ENCODE measurements at places on chromosomes 12 and 14.

DNA sequence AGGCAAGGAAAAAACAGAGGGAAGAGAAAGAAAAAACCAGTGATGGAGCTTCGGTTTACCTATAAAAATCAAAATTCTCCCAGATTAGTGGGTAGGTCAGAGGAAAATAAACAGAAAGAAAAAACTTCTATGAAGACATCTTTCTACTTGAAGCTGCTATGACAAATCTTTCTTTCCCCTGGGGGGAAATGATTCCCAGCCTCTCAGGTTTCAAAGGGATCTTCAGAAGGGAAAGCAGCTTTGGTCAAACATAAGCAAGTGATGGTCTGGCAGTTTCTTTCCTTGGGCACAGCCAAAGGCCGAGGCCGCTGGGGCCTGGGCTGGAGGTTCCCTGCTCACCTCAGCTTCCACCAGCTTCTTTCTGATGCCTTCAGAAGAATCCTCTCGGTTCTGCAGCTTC is 104.5 kb downstream of the PRKAB1 start:
- no peaks in the 10 kb centered on the region for H3K4me1 ChIP-seq
- no peak overlapping the region for H3K4me3 ChIP-seq
- H3K27ac ChIP-seq, result no peak overlapping the region

- H3K27me3 ChIP-seq, result no peaks in the 10 kb centered on the region
- H3K27ac ChIP-seq, result no peak overlapping the region
- H3K4me3 ChIP-seq, result no peak overlapping the region
- H3K4me1 ChIP-seq, result no peaks in the 10 kb centered on the region
- DNase-seq, result no peak
Observed at GRCh38 chr14:54804538-54805041, 98.0 kb downstream of the GCH1 start.

- no peaks in the 10 kb centered on the region for H3K36me3 ChIP-seq
- no peaks in the 10 kb centered on the region for H3K27me3 ChIP-seq
- DNase-seq, result no peak
- H3K4me3 ChIP-seq, result no peak overlapping the region
Observed at GRCh38 chr12:130394906-130395305, 57.2 kb downstream of the PIWIL1 start.

GRCh38 chr14:76391981-76392690 is 16.2 kb downstream of the ESRRB start:
- H3K4me3 ChIP-seq, result no peak overlapping the region
- H3K4me1 ChIP-seq, result no peaks in the 10 kb centered on the region
- H3K27ac ChIP-seq, result no peak overlapping the region
- no peaks in the 10 kb centered on the region for H3K36me3 ChIP-seq
- no peak for DNase-seq

DNA sequence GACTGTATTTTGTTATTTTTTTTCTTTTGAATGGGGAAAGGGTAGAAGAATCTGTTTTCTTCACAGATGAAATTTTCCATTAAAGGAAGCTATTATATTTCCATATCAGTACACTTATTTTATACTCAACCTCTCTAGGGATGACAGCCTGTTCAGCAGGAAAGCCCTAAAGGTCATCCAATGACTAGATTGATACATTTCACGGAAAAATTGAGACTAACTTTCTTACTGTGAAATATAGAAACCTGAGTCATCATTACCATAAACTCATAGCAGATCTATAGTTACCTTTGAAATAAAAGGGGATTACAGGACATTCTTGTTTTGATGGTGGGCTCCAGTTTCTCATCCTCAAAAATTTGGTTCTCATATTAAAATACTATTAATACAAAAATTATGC is 36.1 kb upstream of the PTCSC3 start:
- H3K36me3 ChIP-seq, result no peaks in the 10 kb centered on the region
- H3K4me1 ChIP-seq, result no peaks in the 10 kb centered on the region
- H3K27me3 ChIP-seq, result no peaks in the 10 kb centered on the region
- no peak for DNase-seq
- H3K4me3 ChIP-seq, result no peak overlapping the region

- peak overlapping the region; percentile 57 for H3K4me3 ChIP-seq
- no peaks in the 10 kb centered on the region for H3K27me3 ChIP-seq
- DNase-seq, result no peak
- H3K27ac ChIP-seq, result no peak overlapping the region
- H3K36me3 ChIP-seq, result no peaks in the 10 kb centered on the region
Observed at GRCh38 chr14:73026243-73026844, 562 bp downstream of the ZFYVE1 start.

DNA sequence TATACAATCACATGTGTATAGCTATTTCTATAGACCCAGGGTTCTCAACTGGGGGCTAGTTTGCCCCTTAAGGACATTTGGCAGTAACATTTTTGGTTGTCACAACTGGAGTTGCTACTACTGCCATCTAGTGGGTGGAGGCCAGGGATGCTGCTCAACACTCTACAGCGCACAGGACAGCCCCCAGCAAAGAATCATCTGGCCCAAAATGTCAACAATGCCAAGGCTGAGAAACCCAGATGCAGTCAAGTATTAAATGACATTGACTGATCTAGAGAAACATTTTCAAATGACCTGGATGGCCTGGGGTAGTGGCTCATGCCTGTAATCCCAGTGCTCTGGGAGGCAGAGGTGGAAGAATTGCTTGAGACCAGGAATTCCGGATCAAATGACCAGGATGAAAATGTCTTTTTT is 5.8 kb downstream of the WSB2 start:
- peaks cover 45% of the 10 kb centered on the region for H3K4me1 ChIP-seq
- H3K27me3 ChIP-seq, result no peaks in the 10 kb centered on the region
- no peak overlapping the region for H3K4me3 ChIP-seq
- DNase-seq, result no peak
- no peak overlapping the region for H3K27ac ChIP-seq

DNA sequence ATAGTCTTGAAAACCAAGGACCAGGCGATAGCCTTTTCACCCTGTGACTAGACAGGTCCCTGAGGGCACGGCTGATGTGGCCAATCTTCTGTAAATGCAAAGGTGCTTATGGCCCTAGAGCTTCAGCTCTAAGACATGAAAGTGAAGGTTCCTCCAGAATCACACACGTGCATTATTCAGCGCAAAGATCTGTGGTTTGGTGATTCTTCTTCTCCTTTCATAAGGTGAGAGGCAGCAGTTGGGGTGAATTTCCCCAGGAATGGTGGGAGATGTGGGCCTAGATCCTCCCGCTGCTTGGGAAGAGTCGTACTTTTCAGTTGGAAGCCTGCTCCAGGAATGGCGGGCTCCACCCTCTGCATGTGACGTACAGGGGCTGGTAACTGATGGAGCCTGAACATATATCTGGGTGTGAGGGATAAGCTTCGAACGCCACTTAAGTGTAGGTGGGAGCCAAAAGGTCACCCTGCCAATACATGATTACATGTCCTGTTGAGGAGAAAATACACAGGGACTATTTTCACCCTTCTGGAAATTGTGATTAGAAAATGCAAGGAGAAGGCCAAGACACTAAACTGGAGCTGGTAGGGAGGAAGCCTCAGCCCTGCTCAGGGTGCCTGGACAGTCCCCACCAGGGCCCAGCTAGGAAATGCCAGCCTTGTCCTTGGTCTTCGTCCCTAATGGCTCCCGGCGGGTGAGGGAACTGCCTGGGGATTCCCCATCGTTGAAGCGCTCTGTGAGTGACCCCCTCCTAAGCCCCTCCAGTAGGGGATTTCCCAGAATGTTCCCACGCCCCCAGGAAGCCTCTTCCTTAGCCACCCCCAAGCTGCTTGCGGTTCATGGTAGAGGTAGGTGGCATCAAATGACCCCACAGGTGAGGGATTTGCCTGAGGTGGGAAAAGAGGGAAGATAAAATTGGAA is 17.6 kb downstream of the BATF start:
- H3K4me3 ChIP-seq, result no peak overlapping the region
- no peaks in the 10 kb centered on the region for H3K36me3 ChIP-seq
- H3K4me1 ChIP-seq, result no peaks in the 10 kb centered on the region
- H3K27ac ChIP-seq, result no peak overlapping the region

DNA sequence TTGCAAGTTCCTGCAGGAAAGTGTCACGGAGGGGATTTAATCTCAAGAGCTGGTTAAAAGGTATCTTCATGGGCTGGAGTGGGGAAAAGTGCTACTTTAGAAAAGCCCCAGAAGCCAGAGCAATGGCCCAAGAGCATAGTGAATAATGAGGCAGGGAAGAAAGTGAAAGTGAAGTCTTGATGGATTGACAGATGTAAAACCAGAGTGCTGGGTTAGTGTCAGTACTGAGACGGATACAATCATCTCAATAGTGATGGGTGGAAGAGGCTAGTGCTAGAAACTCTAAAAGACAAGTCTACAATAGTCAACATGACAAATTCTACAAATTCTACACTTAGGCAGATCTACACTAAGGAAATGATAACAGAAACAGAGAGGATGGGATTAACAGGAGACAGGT is 68.1 kb downstream of the CIT start:
- no peak for DNase-seq
- no peak overlapping the region for H3K27ac ChIP-seq
- peaks cover 3% of the 10 kb centered on the region for H3K4me1 ChIP-seq
- H3K4me3 ChIP-seq, result no peak overlapping the region

DNA sequence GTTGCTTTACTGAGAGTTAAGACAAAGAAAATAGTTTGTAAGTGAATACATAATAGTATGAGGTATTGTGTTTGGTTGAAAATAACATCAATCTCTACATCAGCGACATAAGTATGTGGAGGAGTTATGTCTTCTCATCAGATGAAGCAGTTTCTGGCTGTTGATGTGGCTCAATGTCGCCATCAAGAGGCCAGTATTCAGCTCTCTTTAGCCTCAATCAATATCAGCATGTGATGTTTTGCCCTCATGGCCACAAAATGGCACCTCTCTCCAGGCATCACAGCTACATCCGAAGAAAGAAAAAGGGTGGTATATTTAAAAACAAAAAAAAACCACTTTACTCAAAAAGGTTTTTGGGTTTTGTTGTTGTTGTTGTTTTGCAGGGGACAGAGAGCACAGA is 302.3 kb upstream of the TMEM132C start:
- H3K36me3 ChIP-seq, result no peaks in the 10 kb centered on the region
- no peak for DNase-seq
- H3K27ac ChIP-seq, result no peak overlapping the region
- H3K4me1 ChIP-seq, result no peaks in the 10 kb centered on the region

GRCh38 chr14:55366271-55366670 is 45.4 kb downstream of the ATG14 start:
- no peak for DNase-seq
- no peaks in the 10 kb centered on the region for H3K27me3 ChIP-seq
- peaks cover 4% of the 10 kb centered on the region for H3K36me3 ChIP-seq
- H3K4me3 ChIP-seq, result no peak overlapping the region
- H3K27ac ChIP-seq, result no peak overlapping the region

DNA sequence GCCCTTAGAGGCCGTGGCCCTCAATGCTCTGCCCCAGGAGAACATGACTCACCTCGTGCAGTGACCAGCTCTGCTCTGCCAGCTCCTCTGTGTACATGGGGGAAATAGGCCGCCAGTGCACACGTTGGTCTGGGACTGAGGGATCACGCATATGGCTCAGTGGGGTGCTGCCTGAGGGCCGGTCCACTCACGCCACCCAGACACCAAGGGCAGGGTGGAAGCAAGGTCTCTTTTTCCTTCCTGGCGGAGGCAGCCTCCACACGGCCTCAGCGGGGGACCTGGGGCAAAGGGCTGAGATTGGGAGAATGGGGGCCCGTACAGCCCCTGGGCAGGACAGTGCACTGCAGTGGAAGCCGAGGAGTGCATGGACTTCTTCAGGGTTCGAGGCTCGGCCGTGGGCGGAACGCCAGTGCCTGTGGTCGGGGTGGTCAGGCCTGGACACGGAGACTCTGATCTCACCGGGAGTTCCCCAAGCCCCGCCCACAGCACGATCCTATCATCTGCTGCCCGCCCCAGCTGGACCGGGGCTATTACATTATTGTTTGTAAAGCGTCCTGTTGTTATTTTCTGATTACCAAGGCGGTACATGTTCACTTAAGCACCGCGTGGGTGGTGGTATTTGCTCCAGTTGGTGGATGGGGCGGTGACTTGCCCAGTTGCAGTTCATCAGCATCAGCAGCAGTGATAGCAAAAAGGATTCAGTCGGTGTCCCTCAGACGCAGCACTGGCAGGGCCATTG is 38.8 kb upstream of the TDRD9 start:
- no peak overlapping the region for H3K4me3 ChIP-seq
- DNase-seq, result no peak
- no peaks in the 10 kb centered on the region for H3K27me3 ChIP-seq
- peaks cover 24% of the 10 kb centered on the region for H3K4me1 ChIP-seq

- H3K4me1 ChIP-seq, result no peaks in the 10 kb centered on the region
- H3K27me3 ChIP-seq, result no peaks in the 10 kb centered on the region
- no peak for DNase-seq
- H3K4me3 ChIP-seq, result no peak overlapping the region
- H3K27ac ChIP-seq, result no peak overlapping the region
- H3K36me3 ChIP-seq, result no peaks in the 10 kb centered on the region
Observed at GRCh38 chr12:110635055-110635454, 21.1 kb downstream of the TCTN1 start.

GRCh38 chr14:24368562-24369252 is 723 bp downstream of the NFATC4 start:
- peak; percentile 74 for DNase-seq
- H3K4me3 ChIP-seq, result peak overlapping the region; percentile 23
- H3K36me3 ChIP-seq, result no peaks in the 10 kb centered on the region
- no peaks in the 10 kb centered on the region for H3K4me1 ChIP-seq
- H3K27ac ChIP-seq, result peak overlapping the region; percentile 60
- no peaks in the 10 kb centered on the region for H3K27me3 ChIP-seq

- H3K27me3 ChIP-seq, result no peaks in the 10 kb centered on the region
- no peak overlapping the region for H3K4me3 ChIP-seq
- H3K4me1 ChIP-seq, result no peaks in the 10 kb centered on the region
- no peak overlapping the region for H3K27ac ChIP-seq
Observed at GRCh38 chr12:77362509-77363210, 297.3 kb upstream of the E2F7 start.

GRCh38 chr12:66739266-66739665 is 60.4 kb upstream of the GRIP1 start:
- H3K4me1 ChIP-seq, result no peaks in the 10 kb centered on the region
- H3K27me3 ChIP-seq, result no peaks in the 10 kb centered on the region
- no peaks in the 10 kb centered on the region for H3K36me3 ChIP-seq
- DNase-seq, result no peak
- no peak overlapping the region for H3K27ac ChIP-seq

DNA sequence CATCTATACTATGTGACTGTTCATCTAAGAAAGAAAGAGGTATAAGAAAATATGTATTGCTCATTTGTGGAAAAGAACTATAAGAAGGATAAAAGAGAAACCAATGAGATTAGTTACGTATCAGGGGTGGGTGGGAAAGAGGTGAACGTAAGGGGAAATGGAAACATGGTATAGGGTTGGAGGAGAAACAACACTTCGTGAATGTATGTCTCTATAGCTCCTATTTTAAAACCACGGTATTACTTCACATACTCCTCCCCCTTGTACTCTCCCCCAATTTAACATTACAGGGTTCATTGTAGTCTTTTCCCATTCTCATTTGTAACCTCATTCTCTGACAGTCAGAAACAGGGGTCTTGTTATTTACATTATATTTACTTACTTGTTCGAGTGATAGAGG is 120.4 kb downstream of the FOXG1 start:
- no peaks in the 10 kb centered on the region for H3K27me3 ChIP-seq
- DNase-seq, result no peak
- no peak overlapping the region for H3K4me3 ChIP-seq
- H3K4me1 ChIP-seq, result no peaks in the 10 kb centered on the region
- H3K27ac ChIP-seq, result no peak overlapping the region

- H3K4me3 ChIP-seq, result peak overlapping the region; percentile 66
- no peaks in the 10 kb centered on the region for H3K27me3 ChIP-seq
- no peaks in the 10 kb centered on the region for H3K36me3 ChIP-seq
Observed at GRCh38 chr12:3753544-3754284, 805 bp upstream of the CRACR2A start.
